ENCODE measurements at places on chromosomes 4 and X.

- no peak for DNase-seq
Measured at GRCh38 chr4:87278335-87278794, 44.3 kb downstream of the HSD17B13 start.

- no peak for DNase-seq
Measured at GRCh38 chr4:165331359-165331758, 3.9 kb downstream of the MSMO1 start.

GRCh38 chr4:150656891-150657290, 74.9 kb downstream of the MAB21L2 start:
- no peak for DNase-seq

GRCh38 chr4:9812501-9813340, 31.3 kb downstream of the DRD5 start:
- DNase-seq, result no peak

DNA sequence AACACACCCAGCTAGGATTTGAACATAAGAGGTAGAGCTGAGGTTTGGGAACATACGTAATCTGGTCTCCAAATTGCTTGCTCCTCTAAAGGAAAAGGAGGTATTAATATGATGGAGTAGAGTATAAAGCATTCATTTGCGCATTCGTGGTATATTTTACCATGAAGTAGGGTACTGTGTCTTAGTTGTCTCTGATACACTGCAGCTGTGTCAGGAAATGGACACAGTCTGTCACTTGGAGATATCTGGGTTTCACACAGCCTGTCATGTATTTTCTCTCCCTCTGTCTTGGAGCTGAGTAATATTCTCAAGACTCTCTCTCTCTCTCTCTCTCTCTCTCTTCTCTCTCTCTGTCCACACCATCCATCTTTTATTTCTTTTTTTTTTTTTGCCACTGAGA, 274.8 kb upstream of the UGT8 start:
- no peak for DNase-seq

DNA sequence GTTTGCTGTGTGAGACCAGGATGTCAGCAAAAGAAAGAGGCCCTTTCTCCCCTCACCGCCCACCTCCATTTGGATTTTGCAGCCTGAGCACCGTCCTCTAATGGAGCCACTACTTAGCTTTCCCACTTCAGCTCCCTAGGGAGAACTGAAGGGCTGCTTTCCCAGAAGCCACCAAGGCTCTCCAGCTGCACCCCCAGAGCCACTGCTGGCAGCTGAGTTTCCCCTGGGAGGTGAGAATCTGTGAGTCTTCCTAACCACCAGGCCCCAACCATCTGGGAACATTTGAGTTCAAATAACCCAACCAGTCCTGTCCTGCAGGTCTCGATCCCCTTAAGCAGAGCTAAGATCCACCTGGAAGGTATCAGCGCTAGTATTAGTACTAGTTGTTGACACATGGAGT, 173.1 kb upstream of the USP9X start:
- DNase-seq, result no peak

DNA sequence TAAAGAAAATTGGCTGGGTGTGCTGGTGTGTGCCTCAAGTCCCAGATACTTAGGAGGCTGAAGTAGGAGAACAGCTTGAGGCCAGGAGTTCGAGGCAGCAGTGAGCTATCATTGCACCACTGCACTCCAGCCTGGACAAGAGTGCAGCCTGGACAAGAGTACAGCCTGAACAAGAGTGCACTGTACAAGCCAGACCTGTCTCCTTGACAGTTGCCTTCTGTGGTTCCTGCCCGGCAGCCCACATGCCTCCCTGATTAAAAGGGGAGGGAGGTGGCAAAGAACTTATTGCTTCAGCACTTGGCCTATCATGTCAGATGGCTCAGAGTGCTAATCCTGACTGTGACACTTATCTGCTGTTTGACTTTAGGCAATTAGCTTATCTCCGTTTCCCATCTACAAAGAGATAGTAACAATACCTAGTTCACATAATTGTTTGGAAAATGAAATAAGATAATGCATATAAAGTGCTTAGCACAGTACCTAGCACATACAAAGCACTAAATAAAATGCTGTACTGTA, 249.1 kb downstream of the DCLK2 start:
- DNase-seq, result no peak

DNA sequence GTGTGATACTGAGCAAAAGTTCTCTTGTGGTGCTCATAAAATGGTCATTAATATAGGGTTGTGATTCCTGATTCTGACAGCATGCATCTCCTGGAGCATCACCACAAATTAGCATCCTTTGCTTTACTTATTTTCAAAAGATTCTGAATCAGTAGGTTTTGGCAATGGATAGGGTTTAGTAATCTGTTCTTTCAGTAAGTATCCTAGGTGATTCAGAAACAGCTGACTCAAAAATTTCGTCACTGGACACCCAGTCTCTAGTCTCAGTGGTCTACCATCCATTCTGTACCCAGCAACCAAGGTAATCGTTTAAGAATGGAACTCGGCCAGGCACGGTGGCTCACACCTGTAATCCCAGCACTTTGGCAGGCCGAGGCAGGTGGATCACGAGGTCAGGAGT, 4.1 kb downstream of the CBLL2 start:
- no peak for DNase-seq

DNA sequence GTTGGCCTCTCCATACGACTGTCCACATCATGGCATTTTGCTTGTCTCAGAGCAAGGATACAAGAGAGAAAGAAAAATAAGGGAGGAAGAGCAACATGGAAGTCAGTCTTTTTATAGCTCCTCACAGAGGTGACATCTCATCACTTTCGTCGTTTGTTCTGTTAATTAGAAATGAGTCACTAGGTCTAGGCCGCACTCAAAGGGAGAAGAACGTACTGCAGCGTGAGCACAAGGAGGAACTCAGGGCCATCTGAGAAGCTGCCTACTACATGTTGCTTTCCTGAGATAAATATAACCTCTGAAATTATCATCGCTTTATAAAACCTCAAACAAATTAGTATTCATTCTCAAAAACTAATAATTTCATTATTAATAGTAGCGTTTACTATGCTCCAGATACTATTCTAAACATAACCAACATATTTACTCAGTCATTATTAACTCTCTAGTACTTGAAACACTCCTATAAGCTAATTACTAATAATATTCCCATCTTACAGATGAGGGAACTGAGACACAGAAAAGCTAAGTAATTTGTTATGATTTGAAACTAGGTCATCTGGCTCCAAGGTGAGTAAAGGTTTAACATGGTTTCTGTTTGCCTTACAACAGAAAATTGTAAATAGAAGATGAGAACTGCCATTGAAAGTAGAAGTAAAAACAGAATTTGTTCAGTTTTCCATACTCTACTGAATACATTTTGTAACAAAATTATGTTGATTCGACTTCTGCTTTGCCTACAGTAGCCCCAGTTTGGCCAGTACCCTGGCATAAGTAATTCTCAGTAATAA, 213.2 kb upstream of the UGT8 start:
- no peak for DNase-seq

DNA sequence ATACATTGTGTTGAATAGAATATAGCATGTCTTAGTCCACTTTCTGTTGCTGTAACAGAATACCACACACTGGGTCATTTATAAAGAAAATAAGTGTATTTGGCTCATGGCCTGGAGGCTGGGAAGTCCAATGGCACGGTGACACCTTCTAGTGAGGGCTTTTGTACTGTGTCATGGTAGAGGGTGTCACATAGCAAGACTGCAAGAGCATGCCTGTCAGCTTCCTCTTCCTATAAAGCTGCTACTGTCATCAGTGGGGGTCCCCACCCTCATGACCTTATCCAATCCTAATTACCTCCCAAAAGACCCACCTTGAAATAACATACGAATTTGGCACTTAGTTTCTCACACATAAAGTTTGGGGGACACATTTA, 193.2 kb downstream of the PTTG2 start:
- DNase-seq, result no peak

GRCh38 chr4:61995717-61996340, 795.7 kb downstream of the ADGRL3 start:
- DNase-seq, result no peak

DNA sequence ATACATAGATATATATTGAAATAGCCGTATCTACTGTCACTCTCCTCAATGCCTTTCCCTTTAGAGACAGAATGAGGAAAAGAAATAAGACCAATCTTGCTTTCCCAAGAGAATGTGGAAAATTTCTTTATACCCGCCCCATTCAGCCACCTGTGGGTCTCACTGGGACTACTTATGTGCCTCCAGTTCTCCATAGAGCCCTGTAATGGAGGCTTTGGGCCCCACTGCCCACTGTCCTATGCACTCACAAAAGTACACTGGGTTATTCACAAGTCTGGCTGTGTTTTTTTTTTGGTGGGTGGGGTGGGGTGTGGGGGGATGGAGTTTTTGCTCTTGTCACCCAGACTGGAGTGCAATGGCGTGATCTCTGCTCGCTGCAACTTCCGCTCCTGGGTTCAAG, 70.4 kb upstream of the ELOVL6 start:
- no peak for DNase-seq

GRCh38 chr4:140116442-140117104, 37.4 kb downstream of the MAML3 start:
- no peak for DNase-seq

DNA sequence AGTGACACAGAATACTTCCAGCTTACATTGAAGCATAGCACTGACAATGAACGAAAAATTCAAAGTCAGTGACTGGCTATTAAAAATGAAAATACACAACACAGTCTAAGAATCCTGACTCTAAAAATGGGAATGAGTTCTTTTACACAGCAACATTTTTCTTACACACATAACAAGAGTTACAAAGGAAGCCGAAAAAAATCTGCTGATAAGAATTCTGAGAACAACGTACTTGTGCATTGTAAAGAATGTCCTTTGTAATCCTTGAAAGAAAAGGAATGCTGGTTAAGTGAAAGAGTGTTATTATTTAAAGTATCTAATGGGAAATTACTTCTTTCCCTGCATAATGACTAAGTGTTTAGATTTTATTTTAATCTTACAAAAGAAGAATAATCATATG, 199.4 kb downstream of the PRDM5 start:
- DNase-seq, result no peak

All from activated CD4-positive, CD25-positive, alpha-beta regulatory T cell treated with anti-CD3 and anti-CD28 coated beads, Interleukin-2, amount 50 U/mL, for 16 hours (primary cell).